ENCODE measurements at places on chromosomes 2 and 18.

DNA sequence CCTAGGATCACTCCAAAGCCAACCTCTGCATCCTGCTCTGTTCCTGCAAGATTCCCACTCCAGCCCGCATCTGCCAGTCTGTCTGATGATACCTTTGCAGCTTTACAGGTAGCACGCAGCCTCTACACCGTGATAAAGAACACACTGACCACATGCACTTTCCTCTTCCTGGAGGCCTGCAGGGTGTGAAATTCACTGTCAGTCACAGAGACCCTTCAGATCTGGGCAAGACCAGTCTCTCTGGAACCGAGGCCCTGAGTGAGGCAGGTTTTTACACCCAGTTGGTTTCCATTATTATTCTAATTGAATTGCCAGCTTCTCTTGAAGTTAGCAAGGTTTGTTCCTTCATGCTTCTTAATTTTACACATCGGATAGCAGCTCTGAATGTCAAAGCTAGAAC is 30.5 kb upstream of the TWIST2 start:
- DNase-seq: no peak

GRCh38 chr2:187302116-187302515 is 145.9 kb downstream of the CALCRL start:
- DNase-seq: no peak

GRCh38 chr18:55251254-55251971 is 292.2 kb upstream of the CCDC68 start:
- no peak for DNase-seq

GRCh38 chr2:29329899-29330298 is 214.7 kb downstream of the CLIP4 start:
- no peak for DNase-seq
